Testis (tissue), 5 donors: ENCODE measurements at places on chromosomes 7 and 10.
A peak's percentile ranks its signal among the peaks of the same experiment; 100 is the strongest.

GRCh38 chr10:32327364-32327691 lies 19.6 kb downstream of the EPC1 start:
- no peak for DNase-seq

GRCh38 chr10:126198681-126199080 lies 189.6 kb downstream of the ADAM12 start:
- no peak for DNase-seq

DNA sequence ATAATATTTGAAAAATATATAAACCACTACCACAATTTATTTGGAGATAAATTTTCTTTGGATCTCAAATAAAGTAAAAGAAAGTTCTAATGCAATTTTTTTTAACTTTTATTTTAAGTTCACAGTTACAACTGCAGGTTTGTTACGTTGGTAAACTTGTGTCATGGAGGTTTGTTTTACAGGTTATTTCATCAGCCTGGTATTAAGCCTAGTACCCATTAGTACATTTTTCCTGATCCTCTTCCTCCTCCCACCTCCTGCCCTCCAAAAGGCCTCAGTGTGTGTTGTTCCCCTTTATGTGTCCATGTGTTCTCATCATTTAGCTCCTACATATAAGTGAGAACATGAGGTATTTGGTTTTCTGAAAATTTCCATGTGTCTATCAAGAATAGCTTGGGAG lies 54.5 kb downstream of the CAV1 start:
- no peak for DNase-seq

- peak; percentile 54 for DNase-seq
Observed at GRCh38 chr7:7183061-7183837, 905 bp downstream of the C1GALT1 start.

DNA sequence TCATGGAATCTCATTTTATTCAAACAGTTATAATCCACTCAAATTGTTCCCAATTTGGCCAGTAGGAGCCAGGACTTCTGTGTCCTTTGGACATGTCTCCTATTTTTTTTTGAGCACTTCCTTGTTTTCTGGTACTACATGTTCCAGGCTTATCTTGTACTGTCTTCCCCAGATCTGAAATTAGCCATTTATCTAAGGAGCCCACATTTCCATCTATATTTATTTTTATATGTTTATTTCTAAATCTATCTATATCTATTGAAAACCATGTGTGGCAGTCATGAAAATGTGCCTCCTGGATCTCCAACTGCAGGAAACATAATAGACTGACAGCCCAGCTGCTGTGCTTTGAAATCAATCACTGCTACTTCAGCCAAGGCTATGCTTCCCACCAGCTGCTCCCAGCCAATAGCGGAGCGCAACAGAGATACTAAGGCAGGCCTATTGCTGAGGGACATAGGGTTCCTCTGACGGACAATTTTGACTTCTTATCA lies 147.1 kb downstream of the LRRC4 start:
- DNase-seq: peak; percentile 25

- DNase-seq: no peak
Observed at GRCh38 chr10:112639298-112639697, 192.3 kb downstream of the VTI1A start.

DNA sequence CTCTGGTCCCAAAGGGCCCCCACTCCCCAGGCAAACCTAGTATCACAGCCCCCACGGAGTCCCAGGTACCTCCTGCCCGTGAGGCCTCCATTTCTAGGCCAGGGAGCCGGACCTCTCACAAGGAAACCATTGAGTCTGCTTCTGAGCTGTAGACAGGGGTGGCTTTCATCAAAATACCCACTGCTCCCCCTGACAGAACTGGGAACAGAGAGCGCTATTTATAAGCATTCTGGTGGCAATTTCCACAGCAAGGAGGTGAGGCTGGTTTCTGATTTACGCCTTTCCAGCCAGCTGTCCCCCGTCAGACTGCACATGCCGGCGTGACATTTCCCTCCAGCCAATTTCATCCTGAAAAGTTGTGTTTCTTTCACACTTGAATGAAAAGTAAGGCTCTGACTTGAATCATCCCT lies 407.5 kb upstream of the PRKCQ start:
- no peak for DNase-seq

DNA sequence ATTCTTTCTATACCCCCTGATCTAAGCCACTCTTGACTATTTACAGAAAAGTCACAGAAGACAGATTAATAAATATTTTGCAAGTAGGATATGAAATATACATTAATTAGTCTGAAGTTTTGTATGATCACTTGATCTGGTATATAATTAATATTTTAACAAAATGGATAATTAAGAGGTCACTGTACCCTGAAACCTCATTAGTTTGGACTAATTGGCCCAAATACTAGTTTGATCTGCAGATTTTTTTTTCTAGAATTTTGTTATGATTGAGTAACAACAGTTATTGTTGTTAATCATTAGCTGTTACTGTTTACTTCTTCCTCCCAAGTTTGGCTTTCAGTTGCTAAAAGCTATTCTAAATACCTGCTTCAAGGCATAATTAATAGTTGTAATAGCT lies 2.7 kb downstream of the NHLRC2 start:
- no peak for DNase-seq

- DNase-seq: peak; percentile 65
Observed at GRCh38 chr10:6203331-6204062, 765 bp downstream of the PFKFB3 start.

GRCh38 chr10:84343831-84344230 lies 15.4 kb downstream of the CCSER2 start:
- DNase-seq: no peak

DNA sequence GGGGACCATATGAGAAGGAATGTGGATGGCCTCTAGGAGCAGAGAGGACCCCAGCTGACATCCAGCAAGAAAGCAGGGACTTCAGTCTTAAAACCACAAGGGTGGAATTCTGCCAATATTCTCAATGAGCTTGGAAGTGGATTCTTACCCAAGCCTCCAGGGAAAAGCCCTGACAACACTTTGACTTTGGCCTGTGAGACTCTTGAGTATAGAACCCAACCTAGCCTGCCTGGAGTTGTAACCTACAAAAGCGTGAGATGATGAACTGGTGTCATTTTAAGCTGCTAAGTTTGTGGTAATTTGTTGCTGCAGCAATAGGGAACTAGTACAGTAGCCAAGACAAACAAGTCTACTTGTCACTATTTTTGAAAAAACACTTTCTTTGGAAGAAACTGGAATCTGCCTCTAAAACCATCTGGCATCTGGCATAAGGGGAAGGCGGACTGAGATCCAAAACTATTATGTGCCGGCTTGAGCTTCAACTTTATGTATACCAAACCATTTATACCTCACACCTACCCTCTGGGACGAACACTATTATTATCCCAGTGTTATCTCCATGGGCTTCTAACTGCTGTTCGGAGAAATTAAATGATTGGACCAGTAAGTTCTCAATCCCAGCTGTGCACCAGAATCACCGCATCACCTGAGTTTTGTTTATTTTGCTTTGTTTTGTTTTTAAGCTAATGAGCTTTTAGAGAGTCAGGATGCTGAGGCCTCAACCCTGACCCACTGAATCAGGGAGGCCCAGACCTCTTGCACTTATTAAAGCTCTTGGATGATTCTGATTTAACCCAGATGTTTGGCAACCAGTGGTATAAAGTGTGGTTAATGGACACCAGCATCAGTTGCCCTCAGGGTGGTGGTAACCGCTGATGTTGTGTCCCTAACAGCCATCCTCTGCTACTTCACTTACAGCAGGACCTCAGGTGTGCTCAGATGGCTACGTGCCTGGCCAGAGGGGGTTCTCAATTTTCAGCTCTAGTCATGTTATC lies 83.0 kb downstream of the C1GALT1 start:
- no peak for DNase-seq

- DNase-seq: no peak
Observed at GRCh38 chr10:24518411-24518810, 205.3 kb downstream of the ARHGAP21 start.

DNA sequence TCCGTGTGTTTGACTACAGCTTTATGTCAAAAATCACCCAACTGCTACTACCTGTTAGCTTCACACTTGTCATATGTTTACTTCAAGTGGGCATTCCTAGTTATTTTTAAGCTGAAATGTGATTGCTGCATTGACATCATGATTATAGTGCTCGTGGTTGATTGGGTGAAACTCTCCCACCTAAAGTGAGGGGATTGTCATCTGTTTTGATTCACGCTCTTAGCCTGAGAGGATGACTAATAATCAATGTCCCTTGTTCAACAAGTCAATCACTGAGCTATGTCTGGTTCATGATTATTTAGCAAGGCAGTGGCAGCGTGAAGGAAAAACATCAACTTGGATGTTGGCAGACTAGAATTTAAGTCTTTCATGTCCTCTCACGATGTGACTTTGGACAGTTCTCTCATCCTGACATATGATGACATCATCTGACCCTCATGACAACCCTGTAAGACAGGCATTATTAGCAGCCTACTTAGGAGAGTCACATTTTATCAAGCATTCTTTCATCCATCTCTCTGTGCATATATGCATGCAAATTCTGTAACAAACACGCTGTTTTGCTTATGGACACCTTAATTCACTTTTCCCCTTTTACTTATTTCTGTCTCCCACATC lies 352.6 kb upstream of the ZMIZ1 start:
- no peak for DNase-seq

DNA sequence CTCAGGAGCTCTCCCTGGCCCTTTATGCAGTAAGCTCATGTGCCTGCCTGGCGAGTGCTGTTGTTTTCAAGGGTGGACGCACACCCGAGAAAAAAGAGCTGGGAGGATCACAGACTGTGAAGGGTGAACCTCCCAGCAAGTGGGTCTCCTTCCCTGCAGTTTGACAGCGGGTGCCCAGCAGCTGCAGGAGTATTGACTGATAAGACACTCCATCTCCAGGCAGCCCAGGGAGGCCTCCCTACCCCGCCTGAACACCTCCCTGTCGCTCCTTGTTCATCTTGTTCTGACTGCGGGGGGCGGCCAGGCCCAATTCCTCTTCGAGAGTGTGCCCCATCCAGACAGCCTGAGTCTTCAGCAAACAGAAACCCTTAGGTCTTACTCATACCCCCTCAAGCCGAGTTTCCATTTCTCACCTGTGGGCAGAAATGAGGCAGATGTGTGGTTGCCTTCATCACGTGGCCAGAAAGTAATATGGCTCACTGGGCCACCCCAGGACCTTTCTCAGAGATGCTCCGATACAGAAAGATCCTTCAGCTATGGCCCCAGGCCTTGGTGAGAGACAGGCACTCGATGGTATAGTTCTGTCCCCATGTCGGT lies 17.2 kb downstream of the MDH2 start:
- no peak for DNase-seq

GRCh38 chr7:4951903-4952636 lies 6.9 kb downstream of the MMD2 start:
- DNase-seq: no peak

GRCh38 chr7:30845426-30846135 lies 66.1 kb upstream of the AQP1 start:
- DNase-seq: peak; percentile 69

- DNase-seq: no peak
Observed at GRCh38 chr7:124992851-124993562, 63.4 kb upstream of the POT1 start.

DNA sequence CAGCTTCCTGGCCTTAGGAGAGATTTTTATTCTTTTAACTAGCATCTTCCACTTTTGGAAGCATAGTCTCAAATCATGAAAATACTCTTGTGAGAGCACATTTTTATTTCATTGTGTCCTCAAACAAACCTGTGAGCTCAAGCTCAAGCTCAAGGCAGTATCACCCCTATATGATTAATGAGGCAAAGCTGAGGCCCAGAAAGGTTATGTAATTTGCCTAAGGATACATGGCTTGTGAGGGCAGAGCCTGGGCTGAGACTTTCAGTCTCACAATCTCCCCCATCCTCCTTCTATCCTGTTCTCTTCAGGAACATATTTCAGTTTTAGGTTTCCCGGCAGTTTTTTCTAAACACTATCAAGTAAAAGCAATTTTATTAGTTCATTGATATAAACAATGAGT lies 359.5 kb downstream of the PTEN start:
- no peak for DNase-seq

GRCh38 chr10:630581-631073 lies 58.8 kb downstream of the DIP2C start:
- DNase-seq: no peak

GRCh38 chr10:13105184-13105583 lies 5.2 kb downstream of the OPTN start:
- DNase-seq: no peak

DNA sequence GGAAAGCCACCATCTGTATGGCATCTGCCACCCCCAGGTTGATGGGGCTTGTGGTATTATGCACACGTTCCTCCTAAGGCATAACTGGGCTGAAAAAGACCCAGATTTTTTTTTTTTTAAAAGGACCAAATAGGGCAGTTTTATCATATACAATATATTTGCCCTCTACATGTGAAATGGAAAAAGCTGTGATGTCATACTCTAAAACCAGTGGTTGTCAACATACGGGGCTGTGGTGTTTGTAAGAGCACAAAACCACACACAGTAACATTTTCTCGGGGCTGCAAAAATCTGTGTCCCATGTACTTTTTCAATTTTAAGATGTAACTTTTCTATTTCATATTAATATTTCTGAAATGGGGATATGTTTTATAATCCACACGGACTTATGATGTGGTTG lies 34.9 kb downstream of the FAM171A1 start:
- no peak for DNase-seq

- DNase-seq: no peak
Observed at GRCh38 chr10:30075481-30075880, 16.1 kb upstream of the JCAD start.

DNA sequence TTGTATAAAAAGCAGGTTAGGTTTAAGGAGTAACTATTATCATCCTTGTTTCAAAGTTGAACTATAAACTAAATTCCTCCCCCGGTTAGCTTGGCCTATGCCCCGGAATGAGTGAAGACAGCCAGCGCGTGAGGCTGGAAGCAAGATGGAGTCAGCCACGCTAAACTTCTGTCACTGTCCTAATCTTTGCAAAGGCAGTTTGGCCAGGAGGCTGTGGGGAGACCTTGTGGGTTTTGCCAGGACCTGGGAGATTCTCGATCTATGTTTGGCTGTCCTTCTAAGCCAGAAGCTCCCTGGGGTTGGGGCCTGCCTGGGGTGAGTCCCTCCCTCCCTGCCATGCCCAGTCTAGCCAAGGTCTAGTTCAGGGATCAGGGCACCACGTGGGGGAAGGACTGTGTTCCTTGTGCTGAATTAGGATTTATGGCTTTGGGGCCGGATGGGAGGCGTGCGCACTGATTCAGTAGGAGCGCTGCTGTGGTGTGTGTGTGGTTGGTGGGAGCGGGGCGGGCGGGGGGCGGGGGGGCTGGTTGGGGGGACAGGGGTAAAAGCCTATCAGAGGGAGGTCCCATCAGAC lies 871 bp upstream of the GTF2IRD1 start:
- peak; percentile 73 for DNase-seq
